Calu3 (cell line): ENCODE measurements at places on chromosomes 2 and 18.

DNA sequence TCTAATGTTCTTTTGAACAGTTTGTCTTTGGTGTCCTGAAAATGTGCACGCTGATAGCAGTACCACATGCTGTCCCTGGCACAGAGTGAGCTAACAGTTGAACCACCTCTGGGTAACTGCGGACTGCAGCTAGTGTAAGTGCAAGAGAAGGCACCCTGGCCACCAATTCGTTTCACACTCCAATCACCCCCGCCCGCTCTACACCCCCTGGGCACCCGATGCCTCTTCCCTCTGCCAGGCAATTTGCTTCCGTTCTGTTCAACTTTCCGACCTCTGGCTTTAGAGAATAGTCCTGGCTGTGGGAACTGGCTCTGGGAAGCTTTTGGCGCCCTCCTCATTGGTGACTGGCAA lies 1.4 kb downstream of the DOCK10 start:
- peaks cover 20% of the 10 kb centered on the region for H3K36me3 ChIP-seq
- peak; percentile 4 for DNase-seq
- no peak overlapping the region for H3K27ac ChIP-seq
- H3K4me1 ChIP-seq, result peaks cover 17% of the 10 kb centered on the region

- H3K4me3 ChIP-seq, result no peak overlapping the region
- peaks cover 8% of the 10 kb centered on the region for H3K4me1 ChIP-seq
- H3K27ac ChIP-seq, result no peak overlapping the region
- H3K27me3 ChIP-seq, result no peaks in the 10 kb centered on the region
Measured at GRCh38 chr2:150508497-150509137, 21.1 kb upstream of the RND3 start.

GRCh38 chr2:68103030-68103708 lies 40.4 kb upstream of the C1D start:
- no peak overlapping the region for H3K27ac ChIP-seq
- no peaks in the 10 kb centered on the region for H3K4me1 ChIP-seq
- no peak for DNase-seq
- no peaks in the 10 kb centered on the region for H3K36me3 ChIP-seq
- no peaks in the 10 kb centered on the region for H3K27me3 ChIP-seq

DNA sequence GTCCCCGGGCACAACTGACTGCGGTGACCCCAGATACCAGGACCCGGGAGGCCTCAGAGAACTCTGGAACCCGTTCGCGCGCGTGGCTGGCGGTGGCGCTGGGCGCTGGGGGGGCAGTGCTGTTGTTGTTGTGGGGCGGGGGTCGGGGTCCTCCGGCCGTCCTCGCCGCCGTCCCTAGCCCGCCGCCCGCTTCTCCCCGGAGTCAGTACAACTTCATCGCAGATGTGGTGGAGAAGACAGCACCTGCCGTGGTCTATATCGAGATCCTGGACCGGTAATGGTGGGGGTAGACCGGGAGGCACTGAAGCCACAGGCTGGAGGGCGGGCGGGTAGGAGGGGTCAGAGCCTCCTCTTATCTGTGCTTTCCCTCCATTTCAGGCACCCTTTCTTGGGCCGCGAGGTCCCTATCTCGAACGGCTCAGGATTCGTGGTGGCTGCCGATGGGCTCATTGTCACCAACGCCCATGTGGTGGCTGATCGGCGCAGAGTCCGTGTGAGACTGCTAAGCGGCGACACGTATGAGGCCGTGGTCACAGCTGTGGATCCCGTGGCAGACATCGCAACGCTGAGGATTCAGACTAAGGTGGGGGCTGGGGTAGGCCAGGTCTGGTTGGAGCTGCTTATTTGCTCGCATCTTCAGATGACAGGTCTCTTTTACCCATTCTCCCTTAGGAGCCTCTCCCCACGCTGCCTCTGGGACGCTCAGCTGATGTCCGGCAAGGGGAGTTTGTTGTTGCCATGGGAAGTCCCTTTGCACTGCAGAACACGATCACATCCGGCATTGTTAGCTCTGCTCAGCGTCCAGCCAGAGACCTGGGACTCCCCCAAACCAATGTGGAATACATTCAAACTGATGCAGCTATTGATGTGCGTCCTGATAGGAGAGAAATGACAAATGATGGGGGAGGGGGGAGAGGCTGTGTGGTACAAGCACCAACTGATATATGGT lies 780 bp downstream of the HTRA2 start:
- DNase-seq, result no peak
- peak overlapping the region; percentile 95 for H3K4me3 ChIP-seq
- H3K4me1 ChIP-seq, result peaks cover 28% of the 10 kb centered on the region
- H3K27ac ChIP-seq, result no peak overlapping the region
- H3K36me3 ChIP-seq, result peaks cover 46% of the 10 kb centered on the region

DNA sequence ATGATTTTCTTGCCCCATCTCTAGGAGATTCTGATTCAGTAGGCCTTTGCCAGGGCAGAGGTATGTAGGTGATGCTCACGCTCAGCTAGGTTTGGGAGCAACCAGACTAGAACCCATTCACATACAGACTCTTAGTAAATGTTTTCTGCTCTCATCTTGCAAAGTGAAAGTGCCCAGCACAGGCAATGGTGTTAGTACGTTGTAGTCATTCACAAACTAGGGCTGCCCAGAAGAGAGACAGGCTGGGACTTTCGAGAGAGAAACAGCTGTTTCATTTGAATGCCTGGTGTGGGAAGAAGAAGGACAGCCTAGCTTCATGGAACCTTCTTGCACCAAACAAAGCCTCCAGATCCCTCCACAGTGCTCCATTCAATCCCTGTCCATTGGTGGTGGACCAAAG lies 19.4 kb downstream of the DDX18 start:
- DNase-seq, result no peak
- H3K4me1 ChIP-seq, result no peaks in the 10 kb centered on the region
- no peak overlapping the region for H3K4me3 ChIP-seq
- H3K27me3 ChIP-seq, result no peaks in the 10 kb centered on the region

DNA sequence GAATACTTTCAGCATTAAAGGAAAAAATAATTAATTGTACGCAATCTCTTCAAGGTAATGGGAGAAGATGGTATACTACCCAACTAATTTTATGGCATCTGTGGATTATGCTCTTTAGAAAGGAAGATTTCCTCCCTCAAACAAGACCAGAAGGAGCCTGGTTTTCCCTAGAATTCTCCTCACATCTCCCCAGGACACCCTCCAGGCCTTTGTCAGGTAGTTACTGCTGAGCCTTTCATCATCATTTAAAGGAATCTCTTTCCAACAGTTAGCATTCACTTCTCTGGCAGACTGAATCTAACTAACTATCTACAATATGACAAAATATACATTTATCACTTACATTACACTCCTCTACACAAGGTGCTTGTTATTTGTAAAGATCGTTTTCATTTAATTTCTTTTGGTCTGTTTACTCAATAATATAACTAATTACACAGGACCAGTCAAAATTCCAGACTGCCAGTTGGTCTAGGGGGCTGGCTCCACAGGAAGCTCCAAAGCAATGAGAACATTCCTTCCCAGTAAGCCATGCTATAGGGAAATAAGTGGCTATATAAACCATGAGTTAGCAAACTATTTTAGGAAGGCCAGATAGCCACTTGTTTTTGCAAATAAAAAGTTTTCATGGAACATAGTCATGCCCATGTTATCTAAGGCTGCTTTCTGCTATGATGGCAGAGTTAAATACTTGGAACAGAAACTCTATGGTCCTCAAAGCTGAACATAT lies 19.1 kb downstream of the ZNF24 start:
- no peaks in the 10 kb centered on the region for H3K4me1 ChIP-seq
- no peak for DNase-seq

DNA sequence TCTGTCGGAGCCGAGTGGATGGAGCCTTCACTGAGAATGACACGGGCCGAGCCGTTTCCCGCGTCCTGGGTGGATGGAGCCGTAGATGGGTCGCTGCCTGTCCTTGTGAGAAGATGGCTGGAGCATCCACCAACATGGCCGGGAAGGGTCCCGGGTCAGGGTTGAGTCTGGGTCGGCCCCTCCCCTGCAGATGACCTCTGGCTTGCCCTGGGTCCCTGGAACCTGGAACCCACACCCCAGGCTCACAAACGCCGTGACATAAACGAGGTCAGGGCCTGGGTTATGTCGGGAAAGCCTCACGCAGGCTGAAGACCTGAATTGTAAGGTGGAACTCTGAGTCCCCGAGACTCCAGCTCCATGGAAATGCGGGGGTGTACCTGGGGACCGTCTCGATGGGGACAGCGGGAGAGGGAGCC lies 94.9 kb downstream of the NFATC1 start:
- no peak overlapping the region for H3K4me3 ChIP-seq
- H3K36me3 ChIP-seq, result peaks cover 9% of the 10 kb centered on the region
- DNase-seq, result no peak
- H3K27ac ChIP-seq, result peak overlapping the region; percentile 44
- no peaks in the 10 kb centered on the region for H3K4me1 ChIP-seq

DNA sequence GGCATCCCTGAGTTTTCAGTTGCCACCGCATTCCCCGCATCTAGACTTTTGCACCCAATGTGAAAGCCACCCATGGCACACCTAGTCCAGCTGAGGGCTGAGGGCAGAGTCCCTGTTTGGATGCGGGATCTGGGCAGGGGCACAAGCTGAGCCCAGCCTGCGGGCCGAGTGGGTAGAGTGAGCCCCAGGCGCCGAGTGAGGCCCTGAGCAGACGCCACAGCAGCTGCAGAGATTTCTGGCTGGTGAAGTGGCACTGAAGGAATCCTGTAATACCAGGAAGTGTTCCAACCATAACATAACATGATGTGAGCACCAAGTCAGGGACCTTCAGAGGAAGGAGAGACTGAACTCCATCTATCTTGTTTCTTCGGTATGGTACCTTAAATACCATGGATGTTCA lies 27.7 kb upstream of the FRZB start:
- no peak overlapping the region for H3K4me3 ChIP-seq
- H3K4me1 ChIP-seq, result no peaks in the 10 kb centered on the region
- DNase-seq, result no peak
- no peaks in the 10 kb centered on the region for H3K36me3 ChIP-seq

- peaks cover 7% of the 10 kb centered on the region for H3K4me1 ChIP-seq
- H3K27me3 ChIP-seq, result no peaks in the 10 kb centered on the region
- no peak overlapping the region for H3K4me3 ChIP-seq
- no peak overlapping the region for H3K27ac ChIP-seq
- no peak for DNase-seq
Measured at GRCh38 chr2:25697559-25698341, 24.4 kb upstream of the DTNB start.

- peak overlapping the region; percentile 94 for H3K27ac ChIP-seq
- peak overlapping the region; percentile 64 for H3K4me3 ChIP-seq
- peaks cover 9% of the 10 kb centered on the region for H3K36me3 ChIP-seq
- H3K27me3 ChIP-seq, result no peaks in the 10 kb centered on the region
Measured at GRCh38 chr18:73340135-73340977, 472.6 kb upstream of the NETO1 start.

GRCh38 chr2:48854681-48855080 lies 99.2 kb upstream of the LHCGR start:
- peaks cover 27% of the 10 kb centered on the region for H3K27me3 ChIP-seq
- no peak overlapping the region for H3K27ac ChIP-seq
- H3K36me3 ChIP-seq, result no peaks in the 10 kb centered on the region
- no peaks in the 10 kb centered on the region for H3K4me1 ChIP-seq
- DNase-seq, result no peak
